ENCODE measurements at places on chromosomes 12 and 14.
A peak's percentile ranks its signal among the peaks of the same experiment; 100 is the strongest.

- no peak for DNase-seq
These were observed 54.0 kb downstream of the BCAT1 start for GRCh38 chr12:24894879-24895278.

DNA sequence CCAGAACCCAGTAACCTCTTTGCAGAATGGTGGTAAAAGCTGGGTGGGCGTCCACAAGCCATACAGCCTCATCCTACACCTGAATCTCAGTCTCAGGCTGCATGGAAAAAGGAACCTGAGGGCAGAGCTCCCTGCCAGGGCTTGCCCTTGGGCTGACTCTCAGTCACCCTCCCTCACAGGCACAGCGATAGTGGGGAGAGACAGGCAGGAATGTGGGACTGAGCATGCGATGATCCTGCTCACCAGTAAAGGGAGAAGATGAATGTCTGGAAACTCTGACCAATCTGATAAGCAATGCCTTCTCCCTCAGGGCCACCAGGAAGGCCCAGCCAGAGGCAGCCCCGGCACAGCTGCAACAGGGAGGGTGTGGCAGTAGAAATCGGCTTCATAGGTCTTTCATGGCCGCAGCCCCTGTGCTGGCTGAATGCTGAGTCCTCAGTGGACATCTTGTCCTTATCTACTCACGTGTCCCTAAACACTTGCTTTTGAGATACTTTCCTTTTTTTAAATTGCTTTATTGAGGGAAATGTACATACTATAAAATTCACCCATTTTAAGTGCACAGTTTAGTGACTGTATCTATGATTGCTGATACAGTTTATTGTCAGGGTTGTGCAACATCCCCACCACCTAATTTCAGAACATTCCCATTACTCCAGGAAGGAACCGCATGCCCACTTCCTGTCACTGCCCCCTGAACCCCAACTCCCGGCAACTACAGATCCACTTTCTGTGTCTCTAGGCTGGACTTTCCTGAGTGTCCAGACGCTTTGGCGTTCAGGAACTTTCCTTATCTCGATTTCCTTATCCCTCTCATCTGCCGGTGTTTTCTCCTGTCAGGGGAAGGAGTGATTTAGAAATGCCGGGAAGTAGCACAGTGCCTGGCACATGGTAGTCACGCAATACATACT lies 258.1 kb downstream of the PCNX1 start:
- peak; percentile 56 for DNase-seq

DNA sequence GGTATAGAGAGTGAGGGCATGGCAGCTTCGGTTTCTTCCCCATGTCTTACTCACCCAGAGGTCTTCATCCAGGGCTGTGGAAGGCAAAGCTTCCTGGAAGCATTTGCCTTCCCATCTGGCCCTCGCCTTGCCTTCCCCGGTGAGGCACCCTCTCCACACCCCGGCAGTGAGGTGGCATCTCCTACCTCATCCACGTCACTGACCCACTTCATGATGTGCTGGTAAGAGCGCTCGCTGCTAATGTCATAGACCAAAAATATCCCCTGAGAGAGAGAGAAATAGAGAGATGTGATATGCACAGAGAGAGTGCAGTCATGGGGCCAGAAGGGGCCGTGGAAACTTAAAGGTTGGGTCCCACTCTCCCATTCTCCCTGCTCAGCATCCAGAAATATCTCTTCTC lies 8.3 kb upstream of the GPX2 start:
- DNase-seq = no peak

DNA sequence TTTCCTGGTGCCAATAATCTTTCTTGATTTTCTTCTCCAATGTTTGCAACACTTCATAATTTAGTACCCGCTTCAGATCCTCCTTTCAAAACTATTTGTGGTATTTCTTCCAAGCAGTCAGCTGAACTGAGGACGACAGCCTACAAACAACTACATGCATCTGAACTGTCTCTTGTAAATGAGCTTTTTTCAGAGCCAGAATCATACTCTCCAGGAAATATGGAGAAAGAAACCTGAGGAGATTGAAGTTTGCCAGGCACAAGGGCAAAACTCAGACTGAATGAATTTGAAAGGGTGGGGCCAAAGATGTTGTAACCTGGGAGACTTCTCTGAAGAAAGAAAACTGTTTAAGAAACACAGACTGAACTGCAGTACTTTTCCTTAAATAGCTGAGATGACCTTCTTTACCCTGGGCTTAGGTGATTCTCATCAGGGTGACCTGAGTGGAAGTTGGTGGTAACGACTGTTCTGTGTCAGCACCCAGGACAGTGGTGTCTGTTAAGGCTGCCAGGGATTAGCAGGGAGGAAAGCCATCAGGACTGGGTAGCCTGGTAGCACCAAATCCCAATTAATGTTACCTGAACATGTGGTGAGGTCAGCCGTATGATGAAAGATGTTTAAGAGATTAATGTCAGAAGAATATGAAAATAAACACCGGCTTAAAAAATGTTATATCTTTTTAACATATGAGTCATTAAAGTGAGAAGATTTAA lies 95.0 kb downstream of the TGFB3 start:
- DNase-seq = peak; percentile 30

DNA sequence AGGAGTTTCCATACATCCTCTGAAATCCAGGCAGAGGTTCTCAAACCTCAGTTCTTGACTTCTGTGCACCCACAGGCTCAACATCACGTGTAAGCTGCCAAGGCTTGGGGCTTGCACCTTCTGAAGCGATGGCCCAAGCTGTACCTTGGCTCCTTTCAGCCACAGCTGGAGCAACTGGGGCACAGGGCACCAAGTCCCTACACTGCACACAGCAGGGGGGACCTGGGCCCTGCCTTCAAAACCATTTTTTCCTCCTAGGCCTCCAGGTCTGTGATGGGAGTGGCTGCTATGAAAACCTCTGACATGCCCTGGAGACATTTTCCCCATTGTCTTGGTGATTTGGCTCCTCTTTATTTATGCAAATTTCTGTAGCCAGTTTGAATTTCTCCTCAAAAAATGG lies 10.6 kb downstream of the AREL1 start:
- no peak for DNase-seq

- no peak for DNase-seq
These were observed 221.2 kb downstream of the SSPN start for GRCh38 chr12:26416550-26416949.

GRCh38 chr14:68703093-68703492 lies 89.8 kb downstream of the ZFP36L1 start:
- DNase-seq = peak; percentile 83

- DNase-seq = no peak
These were observed 125.1 kb downstream of the STAB2 start for GRCh38 chr12:103712216-103712615.

DNA sequence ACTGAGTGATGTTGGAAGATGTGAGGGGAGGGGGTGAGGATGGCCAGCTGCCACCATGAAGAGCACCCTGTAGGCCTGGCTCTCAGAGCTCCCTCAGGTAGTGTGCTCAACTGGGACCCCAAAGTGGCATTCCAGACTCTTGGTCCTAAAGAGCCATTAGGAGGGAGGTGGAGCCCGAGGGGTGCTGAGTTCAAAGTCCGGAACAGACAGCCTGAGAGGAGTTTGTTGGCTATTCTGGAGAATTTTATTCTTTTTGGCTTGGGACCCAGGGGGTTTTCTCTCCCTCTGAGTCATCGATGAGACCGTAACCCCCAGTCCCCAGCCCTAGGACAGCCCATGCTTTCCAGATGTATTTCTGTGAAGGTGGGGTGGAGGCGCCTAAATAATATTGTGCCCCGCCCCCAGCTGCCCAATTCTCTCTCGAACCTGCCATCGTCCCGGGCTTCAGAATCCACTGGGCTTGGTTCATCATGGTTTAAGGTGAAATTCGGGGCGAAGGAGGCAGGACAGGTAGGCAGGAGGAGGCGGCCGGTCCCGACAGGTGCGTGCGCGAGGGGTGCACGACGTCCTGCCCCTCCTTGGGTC lies 690 bp upstream of the RBP5 start:
- DNase-seq = no peak

DNA sequence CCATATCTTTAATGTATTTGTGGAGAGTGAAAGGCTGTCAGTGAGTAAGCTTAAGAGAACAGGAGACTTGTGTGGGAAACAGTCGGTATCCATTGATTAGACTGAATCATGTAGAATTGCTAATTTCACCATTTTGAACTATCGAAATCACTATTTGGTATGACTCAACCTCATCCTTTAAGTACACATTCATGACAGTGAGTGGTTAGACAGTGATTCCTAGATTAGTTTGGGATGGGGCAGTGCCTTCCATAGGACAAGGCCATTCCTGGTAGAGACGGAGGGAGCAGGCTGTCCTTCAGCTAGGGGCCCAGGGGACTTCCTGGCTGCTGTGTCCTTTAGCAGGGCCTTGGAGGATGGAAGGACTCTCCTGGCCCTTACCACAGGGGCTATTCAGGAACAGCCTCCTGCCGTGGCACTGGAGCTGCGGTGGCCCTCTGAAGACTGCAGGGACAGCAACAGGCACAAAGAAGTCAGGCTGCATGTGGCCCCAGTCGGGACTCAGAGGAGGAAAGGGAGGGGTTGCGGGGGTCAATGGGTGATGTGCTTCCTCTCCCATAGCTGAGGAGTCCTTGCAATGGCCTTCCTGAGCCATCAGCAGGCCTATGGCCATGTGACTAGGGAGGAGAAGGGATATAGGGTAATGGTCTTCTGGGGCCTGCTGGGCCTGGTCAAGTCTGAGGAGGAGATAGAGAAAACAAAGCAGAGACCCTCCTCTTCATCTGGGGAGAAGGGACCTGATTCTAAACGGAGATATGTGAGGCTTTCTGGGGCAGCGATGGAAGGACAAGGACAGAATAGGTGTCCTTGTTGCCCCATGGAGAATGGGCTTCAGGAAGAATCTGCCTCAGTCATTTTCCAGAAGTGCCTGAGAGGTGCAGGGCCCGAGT lies 11.2 kb downstream of the SERPINA1 start:
- DNase-seq = no peak

- no peak for DNase-seq
These were observed 109.8 kb upstream of the EGLN3 start for GRCh38 chr14:34060651-34060999.

DNA sequence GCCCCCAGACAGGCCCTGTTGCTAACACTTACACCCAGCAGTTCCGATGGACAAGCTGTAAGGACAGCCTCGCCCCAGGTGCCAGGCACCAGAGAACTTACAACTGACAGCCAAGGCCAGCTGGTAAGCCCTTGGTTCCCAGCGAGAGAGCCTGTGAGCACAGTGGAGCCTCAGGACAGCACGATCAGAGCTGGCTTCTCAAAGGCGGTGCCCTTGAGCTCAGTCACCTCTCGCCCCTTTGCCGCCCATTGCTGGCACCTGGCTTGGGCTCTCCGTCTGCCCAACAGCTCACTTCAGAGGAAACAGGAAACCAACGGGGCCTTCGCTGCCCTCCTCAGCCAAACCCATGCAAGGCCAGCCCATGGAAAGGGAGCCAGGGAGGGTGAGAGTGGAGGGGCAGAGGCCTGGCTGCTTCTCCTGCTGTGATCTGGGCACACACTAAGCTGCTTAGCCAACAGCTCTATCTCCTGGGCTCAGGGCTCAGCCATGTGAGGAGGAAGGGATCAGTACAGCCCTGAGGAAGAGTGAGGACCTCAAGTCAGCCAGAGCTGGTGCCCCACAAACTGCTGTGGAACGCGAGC lies 98.5 kb downstream of the SINHCAF start:
- no peak for DNase-seq

GRCh38 chr12:122878780-122879612 lies 16.9 kb downstream of the VPS37B start:
- DNase-seq = no peak

- DNase-seq = no peak
These were observed 198.7 kb downstream of the DACT1 start for GRCh38 chr14:58836303-58836974.

DNA sequence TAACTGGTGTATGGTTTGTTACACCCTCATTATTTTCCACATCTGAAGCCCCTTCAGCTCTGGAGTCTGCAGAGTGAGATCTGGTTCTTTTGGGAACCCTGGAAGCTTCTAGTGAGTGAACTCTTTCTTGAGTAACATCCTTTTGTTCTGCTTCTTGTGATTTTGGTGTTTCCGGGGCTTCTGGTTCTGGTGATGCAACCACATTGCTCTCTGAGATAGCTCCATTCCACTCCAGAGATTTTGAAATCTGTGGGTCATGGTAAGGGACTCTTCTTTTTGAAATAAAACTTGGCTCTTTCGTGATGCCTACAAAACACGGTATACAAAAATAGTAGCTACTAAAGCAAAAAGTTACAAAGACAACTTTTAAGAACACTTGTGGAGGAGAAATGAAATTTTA lies 5.4 kb downstream of the MDM1 start:
- DNase-seq = no peak

- no peak for DNase-seq
These were observed 18.1 kb downstream of the ZBTB39 start for GRCh38 chr12:56988207-56988739.

DNA sequence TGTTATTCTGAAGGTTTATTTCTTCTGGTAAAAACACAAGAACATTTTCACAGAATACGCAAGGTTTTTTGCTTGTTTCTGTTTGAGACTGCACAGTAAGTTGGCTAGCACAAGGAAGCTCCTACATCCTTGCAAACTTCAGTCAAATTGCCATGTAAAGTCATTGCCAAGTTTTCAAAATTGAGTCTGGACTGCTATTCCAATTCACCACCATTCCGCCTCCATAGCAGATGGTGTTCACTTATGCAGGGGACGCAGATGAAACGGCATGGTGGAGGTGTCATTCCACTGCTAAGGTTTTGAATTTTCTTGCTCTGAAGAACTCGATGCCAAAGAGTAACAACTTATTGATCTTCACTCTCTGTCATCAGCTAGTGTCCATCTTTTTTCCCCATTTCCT lies 303.9 kb upstream of the SYT1 start:
- DNase-seq = no peak

DNA sequence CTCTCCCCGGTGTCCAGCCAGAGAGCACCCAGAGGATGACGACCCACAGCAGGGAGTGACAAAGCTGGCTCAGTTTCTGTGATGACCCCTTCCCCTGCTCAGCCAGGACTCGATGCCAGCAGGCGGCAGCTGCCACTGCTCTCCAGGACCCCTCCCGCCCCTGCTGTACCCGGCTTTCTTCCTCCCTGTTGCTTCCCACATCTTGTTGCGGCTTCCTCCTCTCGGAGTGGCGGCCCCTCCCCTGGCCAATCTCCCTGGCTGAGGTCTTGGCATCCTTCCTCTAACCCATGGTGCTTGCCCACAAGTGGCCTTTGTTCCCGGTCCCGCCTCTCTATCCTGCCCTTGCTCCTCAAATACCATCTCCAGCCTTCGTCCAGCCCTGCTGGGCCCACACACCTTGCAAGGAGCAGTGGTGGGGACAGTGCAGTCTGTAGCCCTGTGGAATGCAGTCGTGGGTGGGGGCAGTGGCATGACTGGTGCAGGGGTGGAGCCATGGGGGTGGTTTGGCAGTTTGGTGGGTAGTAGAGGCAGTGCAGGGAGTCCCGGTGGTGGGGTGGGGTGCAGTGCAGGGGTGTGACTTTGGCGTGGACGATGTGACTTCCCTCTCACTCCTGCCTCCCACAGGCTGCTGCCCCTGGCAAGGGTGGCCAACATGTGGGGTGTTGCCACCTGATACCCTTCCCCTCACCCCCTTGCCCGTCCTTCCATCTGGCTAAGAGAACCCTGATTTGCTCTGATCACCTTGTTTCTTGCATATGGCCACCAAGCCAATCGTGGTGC lies 16.3 kb upstream of the BEGAIN start:
- no peak for DNase-seq

- DNase-seq = no peak
These were observed 451.2 kb downstream of the RPS29 start for GRCh38 chr14:49134940-49135339.

GRCh38 chr14:74735125-74735524 lies 22.2 kb downstream of the FCF1 start:
- DNase-seq = no peak

GRCh38 chr12:50217202-50217601 lies 50.0 kb upstream of the CERS5 start:
- DNase-seq = no peak
